ENCODE measurements at places on chromosomes 4 and X.

DNA sequence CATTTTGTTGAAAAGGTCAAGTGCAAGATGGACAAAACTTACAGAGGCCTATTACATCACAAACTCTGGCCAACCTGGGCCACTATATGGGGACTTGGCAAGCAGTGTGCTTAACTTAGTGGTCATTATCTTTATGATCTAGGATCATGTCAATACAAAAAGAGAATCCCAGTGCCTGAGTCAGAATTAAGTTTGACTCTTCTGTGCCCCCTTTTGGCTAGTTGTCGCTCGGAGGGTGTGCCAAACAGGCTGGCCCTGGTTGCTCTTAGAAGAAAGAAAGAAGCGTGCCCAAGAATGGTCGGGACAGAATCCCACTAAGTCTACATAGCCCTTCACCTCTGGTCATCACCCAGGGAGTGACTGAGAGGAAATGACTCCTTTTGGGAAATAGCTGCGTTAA, 100.1 kb downstream of the EIF4E start:
- peak; percentile 4 for DNase-seq

DNA sequence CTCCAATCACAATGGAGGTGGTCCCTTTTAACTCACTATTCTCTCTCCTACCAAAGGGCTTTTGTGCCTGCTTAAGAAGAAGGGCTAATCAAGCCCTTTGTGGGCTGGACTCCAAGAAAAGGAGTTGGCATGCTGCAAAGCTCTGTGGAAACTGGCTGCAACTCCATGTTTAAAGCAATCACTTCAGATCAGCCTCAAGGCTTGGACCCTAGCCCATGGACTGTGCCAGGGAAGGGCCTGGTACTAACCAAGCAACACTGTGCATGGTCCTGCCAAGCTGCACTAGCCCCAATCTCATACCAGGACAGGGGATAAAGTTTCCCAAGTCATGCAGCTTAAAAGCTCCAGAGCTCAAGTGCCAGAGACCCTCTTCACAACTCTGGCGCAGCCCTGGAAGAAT, 86.7 kb downstream of the ATP8A1 start:
- DNase-seq = no peak

- no peak for DNase-seq
Observed at GRCh38 chr4:86181585-86181984, 178.3 kb downstream of the MAPK10 start.

DNA sequence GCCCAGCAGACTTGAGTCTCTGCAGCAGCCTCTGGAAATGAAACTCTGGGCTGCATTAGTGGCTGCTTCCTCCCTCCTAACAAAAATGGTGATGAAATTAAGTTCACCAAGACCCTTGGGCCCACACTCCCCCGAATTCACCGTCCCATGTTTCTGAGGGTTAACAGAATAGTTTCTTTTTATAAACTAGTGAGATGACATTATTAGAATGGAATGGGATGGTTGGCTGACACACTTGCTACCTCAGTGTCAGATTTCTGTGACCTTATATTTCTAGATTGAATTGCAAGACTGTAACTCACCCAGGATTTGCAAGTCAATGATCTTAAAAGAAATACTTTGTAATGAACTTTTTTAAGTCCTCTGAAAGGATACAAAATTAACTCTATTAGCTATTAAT, 127.1 kb downstream of the SHROOM3 start:
- no peak for DNase-seq

GRCh38 chr4:7739918-7740865, 199.5 kb downstream of the AFAP1 start:
- DNase-seq = no peak

DNA sequence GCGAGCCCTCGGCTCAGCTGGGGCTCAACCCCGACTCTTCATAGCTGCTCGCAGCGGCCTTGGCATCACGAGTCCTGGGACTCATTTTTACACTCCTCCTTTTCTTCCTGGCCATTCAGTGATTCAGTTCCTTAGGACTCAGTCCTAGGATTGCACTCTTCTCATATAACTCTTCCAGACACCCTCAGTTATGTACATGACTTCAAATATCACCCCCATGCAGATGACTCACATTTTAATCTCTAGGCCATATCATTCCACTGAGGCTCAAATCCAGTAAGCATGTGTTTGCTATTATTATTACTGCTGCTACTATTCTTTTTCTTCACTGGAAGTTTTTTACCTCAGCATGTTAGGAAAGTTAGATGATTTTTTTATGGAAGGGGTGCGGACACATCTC, 14.4 kb downstream of the ITGB1BP2 start:
- no peak for DNase-seq

GRCh38 chr4:25888781-25889180, 25.2 kb upstream of the SMIM20 start:
- no peak for DNase-seq

DNA sequence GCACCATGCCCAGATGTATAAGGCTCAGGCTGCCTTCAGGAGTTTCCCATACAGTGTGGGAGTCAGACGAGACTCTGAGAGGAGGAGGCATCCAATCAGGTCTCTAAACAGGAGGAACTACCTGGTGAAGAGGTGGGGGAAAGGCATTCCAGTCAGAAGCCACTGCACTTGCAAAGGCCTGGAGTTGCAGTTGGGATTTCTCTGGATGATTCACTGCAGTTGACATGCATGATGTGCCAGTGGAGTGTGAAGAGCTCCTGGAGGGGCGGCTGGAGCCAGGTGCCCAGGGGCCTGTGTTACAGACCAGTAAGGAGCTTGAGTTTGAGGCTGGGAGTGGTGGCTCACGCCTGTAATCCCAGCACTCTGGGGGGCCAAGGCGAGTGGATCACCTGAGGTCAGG, 339.1 kb downstream of the ARHGAP10 start:
- no peak for DNase-seq

- no peak for DNase-seq
Observed at GRCh38 chr4:69689599-69689998, 36.6 kb upstream of the UGT2A1 start.
